ENCODE measurements at places on chromosomes 6 and 20.

- DNase-seq: no peak
Observed at GRCh38 chr6:2524090-2524489, 226.6 kb downstream of the MYLK4 start.

- DNase-seq: peak; percentile 13
Observed at GRCh38 chr20:31835977-31836852, 9.2 kb downstream of the FOXS1 start.

DNA sequence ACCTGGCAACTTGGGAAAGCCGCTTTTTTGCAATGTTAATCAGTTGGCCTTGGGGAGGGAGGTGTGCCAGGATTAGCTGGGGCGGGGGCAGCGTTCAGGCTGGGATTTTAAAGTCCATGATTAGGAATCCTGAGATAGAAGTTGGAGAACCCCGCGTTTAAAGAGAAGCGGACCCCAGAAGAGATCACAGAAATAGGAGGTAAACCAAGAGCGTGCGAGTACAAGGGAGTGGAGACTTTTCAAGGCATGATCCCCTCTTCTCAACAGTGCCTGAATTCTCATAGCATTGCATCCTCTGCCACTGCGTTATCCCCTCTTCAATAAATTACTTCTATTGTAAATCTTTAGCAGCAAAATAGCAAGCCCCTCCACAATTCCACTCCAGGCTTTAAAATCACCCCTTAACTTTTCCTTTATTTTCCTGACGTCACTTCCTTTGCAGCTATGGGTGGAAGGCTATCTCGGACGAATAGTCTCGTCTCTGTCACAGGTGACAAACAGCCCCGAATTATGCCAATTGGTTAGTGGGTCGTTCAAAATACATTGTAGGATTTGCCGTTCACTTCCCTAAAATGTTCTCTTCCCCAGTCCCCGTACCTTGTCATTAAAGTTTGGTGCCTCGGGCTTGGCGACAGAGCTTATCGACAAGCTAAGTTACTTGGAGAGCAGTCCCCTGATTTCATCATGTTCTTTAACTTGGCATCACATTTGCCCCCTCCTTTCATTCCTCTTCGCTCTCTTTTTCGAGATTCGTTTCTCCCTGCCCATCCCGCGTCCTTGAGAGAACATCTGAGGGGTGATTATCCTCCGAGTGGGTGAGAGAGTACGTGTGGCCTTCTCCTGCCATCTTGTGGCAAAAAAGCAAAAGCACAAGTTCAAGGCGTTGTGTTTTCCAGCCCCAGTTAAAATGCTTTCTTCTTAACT is 17.1 kb downstream of the OR2B2 start:
- no peak for DNase-seq

- no peak for DNase-seq
Observed at GRCh38 chr6:28648878-28649375, 123.2 kb downstream of the GPX5 start.

DNA sequence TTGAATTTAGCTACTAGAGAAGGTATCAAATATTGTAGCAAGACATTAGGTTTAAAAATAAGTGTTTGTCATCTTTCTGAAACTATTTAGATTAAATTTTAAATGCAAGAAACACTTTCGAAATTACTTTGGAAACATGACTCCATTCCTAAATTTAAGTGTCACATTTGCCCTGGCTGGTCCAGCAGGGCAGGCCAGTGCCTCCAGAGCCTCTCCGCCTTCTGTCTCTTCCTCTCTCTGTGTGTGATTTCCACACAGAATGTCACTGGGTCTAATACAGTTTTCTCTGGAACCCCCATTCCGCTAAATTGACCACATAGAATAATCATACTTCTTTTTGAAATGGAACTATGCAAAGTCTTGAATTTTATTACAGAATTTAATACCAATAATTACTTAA is 111.5 kb downstream of the SOBP start:
- no peak for DNase-seq

DNA sequence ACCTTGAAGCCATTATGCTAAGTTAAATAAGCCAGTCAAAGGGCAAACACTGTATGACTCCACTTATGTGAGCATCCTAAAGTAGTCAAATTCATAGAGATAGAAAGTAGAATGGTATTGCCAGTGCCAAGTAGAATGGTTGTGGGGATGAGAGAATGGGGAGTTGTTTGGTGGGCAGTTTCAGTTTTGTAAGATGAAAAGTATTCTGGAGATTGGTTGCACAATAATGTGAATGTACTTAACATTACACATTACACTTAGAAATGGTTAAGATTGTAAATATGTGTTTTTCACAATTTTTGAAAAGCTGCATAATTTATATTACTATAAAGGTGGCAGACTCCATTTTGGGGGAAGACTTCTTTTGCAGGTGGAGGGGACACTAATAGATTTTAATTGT is 51.3 kb upstream of the CARMIL1 start:
- DNase-seq: no peak

- DNase-seq: no peak
Observed at GRCh38 chr6:128569732-128570679, 49.6 kb upstream of the PTPRK start.

GRCh38 chr6:168678077-168678476 is 237.1 kb downstream of the SMOC2 start:
- no peak for DNase-seq

- DNase-seq: no peak
Observed at GRCh38 chr6:4849226-4850022, 73.2 kb downstream of the CDYL start.

DNA sequence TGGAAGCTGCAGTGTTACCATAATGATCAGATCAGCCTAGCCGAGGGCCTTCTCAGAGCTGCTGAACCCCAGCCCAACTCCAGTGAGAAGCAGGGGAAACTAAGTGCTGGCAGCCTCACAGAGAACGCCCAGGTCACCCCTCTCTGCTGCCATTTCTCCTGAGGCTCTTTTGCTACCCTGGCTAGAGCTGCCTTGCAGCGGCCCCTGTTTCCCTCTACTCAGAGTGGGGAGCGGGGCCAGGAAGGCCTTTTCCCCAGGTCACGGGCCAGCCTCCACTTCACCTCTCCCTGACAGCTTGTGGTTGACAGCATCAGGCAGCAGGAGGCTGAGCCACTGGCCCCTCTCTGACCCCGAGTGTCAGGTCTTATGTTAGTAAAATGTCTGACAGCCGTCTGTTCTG is 22.7 kb downstream of the ACTR5 start:
- DNase-seq: no peak

DNA sequence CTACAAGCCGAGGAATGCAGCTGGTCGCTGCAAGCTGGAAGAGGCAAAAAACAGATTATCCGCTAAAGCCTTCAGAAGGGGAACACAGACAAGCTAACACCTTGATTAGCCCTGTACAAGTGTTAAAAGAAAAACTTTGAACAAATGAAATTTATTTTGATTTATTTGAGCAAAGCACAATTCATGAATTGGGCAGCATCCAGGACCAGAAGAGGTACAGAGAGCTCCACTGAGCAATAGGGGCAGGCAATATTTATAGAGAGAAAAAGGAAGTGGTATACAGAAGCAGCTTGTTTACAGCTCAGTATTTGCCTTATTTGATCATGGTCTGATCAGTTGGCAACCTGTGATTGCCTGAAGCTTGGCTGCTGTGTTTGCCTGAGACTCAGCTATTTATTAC is 17.6 kb downstream of the HLA-DOB start:
- DNase-seq: no peak

GRCh38 chr6:62265906-62266525 is 20.0 kb downstream of the KHDRBS2 start:
- DNase-seq: no peak

GRCh38 chr20:54450207-54450606 is 25.2 kb upstream of the DOK5 start:
- no peak for DNase-seq

- no peak for DNase-seq
Observed at GRCh38 chr6:158168040-158168289, at the start of gene SERAC1. TSS of gene SERAC1 (minus strand) at chr6:158168262. CDS start at chr6:158158363, 9,899 bp downstream.

- DNase-seq: no peak
Observed at GRCh38 chr20:53875452-53875851, 194.9 kb downstream of the BCAS1 start.

DNA sequence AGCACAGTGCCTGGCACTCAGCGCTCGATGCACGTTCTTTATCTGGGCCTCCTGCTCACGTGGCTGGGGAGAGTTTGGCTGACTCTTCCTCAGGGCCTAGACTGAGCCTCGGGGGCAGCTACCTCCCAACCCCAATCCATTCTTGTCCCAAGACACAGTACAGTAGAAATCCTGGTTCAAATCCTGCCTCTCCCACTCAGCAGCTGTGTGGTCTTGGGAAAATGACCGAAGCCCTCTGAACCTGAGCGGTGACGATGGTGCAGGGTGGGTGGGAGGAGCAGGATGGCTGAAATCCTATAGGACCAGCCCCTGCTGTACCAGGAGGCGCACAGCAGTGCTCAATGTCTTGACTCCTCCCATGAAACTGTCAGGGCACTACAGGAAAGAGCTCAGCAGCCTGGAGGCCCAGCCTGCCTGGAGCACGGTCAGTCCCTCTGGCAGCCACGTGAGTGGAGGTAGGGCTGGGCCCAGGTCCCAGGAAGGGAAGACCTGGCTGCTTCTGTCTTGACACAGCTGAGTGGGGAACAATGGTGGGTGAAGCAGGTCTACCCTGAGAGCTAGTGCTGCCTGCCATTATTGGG is 31.5 kb downstream of the PDRG1 start:
- DNase-seq: no peak
